ENCODE measurements at places on chromosomes 12 and 14.

- no peak for DNase-seq
Observed at GRCh38 chr12:70692681-70693288, 55.6 kb upstream of the PTPRB start.

- no peak for DNase-seq
Observed at GRCh38 chr14:61526405-61527312, 168.7 kb upstream of the HIF1A start.

DNA sequence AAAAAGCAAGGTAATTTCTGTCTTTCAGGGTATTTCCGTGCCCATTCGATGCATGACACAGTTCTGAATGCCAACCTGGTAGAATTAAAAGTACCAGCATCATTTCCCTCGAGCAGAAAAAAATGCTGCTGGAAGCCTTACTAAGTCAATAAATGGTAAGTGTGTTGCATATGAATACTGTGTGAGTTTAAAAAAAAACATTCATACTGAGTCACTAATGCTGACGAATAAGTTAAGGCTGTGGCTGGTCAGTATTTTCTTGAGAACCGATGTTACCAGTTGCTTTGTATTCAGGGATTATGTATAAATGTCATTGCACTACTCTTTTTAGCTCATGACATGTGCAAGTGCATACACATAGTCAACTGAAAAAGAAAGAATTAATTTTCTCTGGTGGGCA lies 710.2 kb downstream of the TRHDE start:
- no peak for DNase-seq

GRCh38 chr14:89486505-89486904 lies 69.5 kb upstream of the FOXN3 start:
- no peak for DNase-seq

DNA sequence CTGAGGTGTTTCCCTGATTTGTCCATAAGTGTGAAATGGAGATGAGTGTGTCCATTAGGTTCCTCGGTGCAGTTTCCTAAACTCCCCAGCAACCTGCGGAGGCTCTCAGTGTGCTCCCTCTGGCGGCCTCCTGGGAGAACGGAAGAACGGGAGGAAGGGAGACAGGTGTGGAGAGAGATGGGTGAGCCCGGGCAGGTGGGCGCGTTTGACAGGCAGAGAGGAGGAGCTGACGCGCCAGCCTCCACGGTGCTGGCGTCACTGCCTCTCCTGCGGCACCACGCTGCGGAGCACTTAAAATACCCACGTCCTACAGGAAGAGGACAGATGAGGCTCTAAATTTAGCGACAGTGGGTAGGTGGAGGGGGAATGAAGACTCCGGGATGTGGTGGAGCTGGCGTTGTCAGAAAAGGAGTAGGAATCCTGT lies 26.8 kb upstream of the PEX5 start:
- DNase-seq = no peak

DNA sequence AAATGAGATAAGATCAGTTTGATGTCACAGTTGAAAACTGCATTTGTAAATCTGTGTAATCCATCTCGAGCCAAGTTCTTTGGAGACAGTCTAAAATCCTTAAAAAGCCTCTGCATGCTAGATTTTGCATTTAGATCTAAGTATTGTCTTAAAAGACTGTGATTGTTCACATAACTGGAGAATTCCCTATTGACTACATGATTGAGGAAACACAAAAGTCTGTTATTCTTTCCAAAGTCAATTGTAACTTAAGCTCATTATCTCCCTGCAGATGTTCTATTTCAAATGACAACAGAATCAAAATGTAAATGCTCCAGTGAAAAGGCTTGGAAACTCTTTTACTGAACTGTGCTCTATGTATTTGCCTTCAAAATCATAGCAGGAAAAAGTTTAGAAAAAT lies 77.8 kb downstream of the MYF5 start:
- DNase-seq = no peak

- DNase-seq = no peak
Observed at GRCh38 chr14:23481362-23481970, 12.0 kb downstream of the NGDN start.

DNA sequence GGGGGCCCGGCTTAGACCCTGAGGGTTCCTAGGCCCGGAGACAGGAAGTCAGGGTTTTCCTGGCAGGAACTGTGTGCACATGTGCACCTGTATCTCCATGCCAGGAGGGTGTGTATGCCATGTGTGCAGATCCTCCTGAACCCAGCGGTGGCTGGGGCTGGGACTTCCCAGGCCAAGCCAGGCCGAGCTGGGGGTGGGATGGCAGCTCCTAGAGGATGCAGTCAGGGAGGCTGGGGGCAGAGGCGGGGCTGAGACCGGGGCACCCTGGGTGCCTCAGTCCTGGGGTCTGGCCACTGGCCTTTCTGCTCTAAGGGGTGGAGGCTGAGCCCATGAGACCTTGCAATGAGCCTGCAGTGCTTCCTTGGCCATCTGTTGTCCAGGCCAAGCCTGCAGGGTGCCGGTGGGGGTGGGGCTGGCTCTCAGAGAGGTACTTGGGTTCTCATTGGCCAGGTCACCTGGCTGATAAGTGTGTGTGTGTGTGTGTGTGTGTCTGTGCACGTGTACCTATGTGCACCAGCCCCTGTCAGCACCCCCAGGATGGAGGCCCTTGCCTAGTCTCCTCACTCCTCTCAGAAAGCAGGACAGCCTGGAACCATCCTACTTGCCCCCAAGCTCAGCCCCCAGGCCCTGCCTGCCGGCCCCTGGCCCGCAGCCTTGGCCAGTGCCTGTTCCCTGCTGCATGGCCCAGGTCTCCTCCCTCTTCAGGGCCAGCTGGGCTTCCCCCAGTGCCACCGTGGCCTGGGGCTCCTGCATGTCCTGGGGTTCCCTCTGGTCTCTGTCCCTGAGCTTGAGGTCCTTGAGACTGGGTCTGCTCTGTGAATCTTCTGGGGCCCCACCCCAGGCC lies 10.6 kb upstream of the TNFAIP2 start:
- DNase-seq = no peak

DNA sequence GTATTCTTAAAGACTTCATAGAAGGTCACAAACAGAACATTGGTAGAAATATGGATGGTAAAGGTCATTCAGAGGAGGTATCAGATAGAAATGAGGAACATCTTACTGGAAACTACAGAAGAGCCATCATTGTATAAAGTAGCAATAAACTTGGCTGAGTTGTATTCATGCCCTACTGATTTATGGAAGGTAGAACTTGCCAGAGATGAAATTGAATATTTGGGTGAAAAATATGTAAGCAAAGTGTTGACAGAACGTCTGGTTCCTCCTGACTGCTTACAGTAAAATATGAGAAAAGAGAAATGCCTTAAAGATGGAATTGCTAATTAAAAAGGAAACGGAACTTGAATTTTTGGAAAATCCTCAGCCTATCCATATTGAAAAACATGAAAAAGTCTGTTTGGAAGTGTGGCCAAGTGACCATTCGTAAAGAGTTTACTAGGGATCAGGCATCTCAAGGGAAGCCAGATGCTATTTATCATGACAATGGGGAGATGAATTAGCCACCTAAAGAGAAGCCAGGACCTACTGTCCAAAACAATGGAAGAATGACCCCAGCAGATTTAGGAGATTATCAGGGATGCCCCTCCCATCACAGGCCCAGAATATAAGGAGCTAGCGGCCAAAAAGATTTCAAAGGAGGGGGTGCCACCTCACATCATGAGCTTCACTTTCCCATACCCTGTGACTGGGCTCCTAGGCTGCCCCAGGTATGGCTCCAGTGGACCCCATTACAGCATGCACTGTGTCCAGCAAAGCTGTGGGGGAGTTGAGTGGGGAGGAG lies 189.3 kb downstream of the ITPR2 start:
- no peak for DNase-seq
